NCI-H524 treated with DMSO at 0.1 percent for 48 hours (cell line): ENCODE measurements at places on chromosomes 1 and 21.
A peak's percentile ranks its signal among the peaks of the same experiment; 100 is the strongest.

DNA sequence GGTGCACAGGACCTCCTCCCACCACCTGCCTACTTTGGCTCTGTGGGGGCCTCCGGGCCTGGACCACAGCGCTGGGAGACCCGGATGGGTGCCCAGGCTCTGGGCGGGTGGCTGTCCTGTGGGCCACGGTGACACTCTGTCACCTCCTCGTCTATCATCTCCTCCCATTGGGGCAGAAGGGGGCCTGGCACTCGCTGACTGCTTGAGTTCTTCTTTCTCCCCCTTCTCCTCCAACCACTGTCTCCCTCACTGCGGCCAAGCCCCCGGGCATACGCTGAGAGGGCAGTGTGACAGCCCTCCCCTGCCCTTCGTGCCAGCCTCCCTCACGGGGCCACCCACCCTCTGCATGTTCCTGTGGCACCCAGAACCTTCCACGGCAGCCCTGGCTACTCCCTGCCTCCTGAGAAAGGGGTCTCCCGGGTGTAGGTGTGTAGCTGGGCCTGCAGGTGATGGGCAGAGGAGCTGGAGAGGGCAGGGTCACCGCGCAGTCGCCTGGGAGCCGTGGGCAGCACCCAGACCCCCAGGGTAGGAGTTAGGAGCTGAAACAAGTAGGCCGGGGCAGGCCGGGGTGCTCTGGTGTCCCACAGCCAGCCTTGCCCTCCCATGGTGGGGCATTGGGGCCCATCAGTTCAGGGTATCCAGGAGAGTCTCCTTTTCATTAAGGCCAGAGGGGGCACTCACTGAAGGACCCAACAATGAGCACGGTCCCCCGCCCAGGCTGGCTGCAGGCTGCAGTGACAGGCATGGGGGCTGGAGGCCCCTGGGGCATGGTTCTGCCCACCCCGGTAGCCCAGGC is 9.2 kb upstream of the ARF1 start:
- no peak for DNase-seq

- no peak for DNase-seq
These were observed 56.1 kb downstream of the NTPCR start for GRCh38 chr1:233006541-233006973.

DNA sequence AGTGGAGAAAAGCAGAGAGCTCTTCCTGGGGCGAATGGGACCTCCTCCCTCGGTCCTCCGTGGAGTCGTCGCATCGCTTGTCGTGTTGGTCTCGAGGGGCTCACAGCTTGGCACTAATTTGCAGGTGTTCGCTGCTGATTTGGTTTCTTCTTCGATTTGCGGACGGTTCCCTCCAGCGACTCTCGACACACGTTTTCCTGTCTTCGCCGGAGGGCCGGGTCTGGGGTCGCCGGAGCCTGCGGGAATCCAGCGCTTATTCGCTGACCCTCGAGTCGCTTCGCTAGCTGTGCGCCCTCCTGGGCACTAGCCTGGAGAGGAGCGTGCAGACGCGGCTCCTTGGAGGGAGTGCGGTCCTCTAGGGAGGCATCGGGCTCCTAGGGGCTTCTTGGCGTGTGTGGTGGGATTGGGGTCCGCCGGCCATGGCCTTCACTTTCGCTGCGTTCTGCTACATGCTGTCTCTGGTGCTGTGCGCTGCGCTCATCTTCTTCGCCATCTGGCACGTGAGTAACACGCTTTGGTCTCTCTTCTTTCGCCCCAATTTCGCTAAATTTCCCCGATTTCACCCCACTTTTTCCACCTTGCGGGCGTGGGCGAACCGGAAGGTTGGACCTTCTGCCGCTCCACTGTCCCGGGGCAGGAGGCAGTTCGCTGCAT is 766 bp downstream of the CNIH3 start:
- DNase-seq = no peak

DNA sequence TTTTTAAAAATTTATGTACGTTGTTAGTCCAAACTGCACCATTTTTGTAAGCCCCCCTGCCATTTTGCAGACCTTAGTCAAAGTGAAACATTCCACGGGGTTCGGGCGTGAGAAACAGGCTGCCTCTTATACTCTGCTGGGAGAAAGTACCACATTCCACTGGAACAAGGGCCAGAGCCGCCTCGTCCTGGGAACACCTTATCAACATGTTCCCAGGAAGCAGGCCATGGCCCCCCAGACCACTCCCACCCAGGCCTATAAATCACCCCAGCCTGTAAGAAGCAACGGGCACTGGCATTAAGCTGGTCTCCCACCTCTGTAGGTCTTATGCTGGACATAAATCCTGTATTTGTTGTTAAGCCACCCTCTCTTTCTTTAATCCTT is 854 bp upstream of the ZRANB2 start:
- no peak for DNase-seq

GRCh38 chr1:203320591-203321272 is 15.4 kb downstream of the BTG2 start:
- peak; percentile 66 for DNase-seq

GRCh38 chr1:212433577-212434462 is 1.1 kb downstream of the NENF start:
- DNase-seq = no peak

DNA sequence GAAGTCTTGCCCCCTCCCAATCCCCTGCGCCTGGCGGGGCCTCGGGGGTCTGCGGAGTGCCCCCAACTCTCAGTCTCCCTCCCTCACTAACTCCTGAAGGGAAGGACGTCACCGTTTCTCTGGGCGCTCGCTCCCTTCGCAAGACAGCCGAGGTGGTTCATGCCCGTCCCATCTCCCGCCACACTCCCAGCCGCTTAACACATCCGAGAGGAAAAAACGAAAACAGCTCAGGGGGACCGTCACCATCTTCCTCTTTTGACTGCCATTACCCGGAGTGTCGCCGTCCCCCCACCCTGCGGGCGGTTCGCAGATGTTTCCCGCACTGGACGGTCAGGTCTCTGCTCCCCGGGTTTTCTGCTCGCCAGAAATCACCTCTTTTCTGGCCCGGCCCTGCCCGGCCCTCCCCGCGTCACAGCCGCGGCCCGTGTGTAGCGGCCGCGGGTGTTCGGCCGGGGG is 532 bp downstream of the ERO1B start:
- peak; percentile 6 for DNase-seq

DNA sequence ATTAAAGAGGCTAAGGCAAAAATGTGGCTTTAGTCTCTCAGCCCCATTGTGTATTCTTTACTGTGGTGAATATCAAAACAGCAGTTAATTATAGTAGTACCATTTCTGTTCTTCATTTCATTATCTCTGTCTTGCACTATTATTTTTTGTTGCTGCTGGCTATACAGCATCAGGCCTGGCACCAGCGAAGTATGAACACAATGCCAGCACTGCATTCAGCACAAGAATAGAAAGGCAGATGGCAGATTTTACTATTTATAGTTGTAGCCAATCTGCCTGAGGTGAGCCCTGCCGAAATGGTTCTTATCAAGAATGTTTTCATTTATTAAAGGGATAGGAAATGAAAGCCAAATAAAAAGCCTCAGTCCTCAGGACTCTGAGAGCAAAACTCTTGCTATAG is 72.1 kb downstream of the GPR52 start:
- DNase-seq = no peak

DNA sequence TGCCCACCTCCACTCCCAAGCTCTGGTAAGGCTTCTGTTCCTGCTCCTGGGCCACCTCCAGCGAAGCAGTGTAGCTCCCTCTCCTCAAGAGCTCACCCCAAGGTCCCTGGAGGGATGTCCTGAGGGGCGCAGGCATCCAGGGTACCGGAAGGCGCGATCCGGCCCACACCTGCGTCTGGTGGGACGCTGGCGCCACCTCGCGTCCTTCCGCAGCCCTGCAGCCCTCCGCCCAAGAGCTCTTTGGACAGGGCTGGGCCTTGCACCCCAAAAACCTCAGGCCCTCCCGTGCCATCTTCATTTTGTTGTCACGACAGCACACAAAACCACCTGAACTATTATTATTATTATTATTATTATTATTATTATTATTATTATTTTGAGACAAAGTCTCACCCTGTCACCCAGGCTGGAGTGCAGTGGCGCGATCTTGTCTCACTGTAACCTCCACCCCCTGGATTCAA is 49.2 kb upstream of the PAX7 start:
- DNase-seq = no peak

DNA sequence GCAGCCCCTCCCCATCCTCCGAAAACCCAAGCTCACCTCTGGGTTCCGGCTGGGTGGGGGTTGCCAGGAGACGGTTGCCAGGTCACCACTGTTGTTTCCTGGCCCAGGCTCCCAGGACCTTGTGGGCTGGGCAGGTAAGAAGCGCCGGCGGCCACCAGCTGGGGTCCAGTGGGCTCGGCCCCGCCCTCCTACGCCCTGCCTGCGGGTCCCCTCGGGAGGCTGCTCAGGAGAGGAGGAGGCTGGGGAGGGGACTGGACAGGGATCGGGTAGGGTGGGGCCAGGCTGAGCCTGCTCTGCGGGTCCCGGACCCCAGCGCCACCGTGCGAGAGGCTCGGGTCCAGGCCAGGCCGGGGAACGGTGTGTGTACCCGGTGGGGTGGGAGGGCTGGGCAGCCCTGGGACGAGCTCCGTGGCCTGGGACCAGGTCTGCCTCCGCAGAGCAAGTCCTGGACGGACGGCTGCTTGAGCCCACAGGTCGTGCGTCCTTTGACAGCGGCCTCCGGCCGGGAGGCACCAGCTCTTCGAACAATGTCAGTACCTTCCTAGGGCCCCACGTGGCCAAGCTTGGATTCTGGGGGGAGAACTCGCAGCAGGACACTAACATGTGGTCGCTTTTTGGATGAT is at the start of gene TTLL10:
Gene TTLL10, plus strand, starts transcription at position 88 of the 623 bp plus-strand sequence. CDS start 5,336 bp downstream, outside the sequence.
- no peak for DNase-seq

DNA sequence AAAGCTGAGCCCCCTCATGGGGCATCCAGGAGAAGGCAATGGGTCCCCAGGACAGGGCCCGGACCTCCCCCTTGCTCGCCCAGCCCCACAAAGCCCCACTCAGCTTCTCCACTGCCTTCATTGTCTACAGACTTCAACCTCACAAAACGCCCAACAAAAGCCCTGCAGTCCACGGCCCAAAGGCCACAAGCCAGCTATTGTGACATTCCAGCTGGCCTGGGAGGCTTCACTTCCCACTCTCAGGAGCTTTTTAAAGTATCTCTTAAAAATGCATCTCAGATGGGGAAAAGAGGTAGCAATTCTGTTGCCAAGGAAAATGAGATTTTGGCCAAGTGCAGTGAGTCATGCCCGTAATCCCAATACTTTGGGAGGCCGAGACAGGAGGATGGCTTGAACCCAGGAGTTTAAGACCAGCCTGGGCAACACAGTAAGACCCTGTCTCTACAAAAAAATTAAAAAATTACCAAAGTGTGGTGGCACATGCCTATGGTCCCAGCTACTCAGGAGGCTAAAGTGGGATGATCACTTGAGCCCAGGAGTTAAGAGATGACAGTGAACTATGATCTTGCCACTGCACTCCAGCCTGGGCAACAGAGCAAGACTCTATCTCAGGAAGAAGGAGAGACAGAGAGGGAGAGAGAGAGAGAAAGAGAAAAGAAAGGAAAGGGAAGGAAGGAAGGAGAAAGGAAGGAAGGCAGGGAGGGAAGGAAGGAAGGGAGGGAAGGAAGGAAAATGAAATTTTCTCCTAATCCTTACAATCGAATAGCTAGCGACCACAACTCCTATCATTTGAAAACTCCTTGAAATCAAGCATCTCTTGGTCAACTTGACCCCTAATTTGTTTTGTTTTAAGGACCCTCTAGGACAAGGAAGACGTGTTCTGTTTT is 31.4 kb upstream of the TARDBP start:
- DNase-seq = no peak

DNA sequence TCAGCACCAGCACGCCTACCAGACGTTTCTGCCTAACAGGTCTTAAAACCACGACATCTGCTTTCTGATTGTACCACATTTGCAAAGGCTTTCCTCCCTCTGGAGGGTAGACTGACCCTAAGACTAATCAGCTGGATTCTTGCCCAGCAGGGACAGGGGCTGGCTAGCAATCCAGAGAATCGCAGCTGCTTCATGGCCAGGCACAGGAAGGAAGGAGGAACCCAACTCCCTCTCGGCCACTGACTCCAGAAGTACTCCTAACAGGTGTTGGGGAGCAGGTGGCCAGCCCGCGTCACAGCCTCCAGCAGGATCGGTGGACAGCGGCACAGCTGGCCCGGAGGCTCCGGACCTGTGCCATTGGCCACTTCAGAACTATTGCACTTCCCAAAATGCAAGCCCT is 180.8 kb downstream of the NPHP4 start:
- peak; percentile 37 for DNase-seq

DNA sequence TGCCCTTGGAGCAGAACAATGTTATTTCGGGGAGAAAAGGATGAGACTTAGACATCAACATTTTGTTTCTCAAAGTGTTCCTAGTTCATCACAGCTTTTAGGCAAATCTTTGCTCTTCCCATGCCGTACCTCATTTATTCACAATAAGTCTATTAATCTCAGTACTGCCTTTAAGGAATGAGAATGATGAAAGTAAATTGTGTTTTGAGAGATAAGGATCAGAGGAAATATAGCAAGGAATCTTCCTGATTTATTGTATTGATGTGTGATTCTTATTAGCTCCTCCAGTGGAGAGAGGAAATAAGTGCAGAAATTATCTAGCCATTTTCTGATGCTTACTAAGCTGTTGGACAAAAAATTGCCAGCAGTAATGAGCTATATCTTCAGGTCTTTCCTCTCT is 2.0 kb downstream of the POLR3C start:
- no peak for DNase-seq

- no peak for DNase-seq
These were observed 31.9 kb downstream of the PRDM15 start for GRCh38 chr21:41847066-41847804.

GRCh38 chr1:67636146-67636545 is 48.9 kb upstream of the GADD45A start:
- DNase-seq = no peak

- no peak for DNase-seq
These were observed 13.2 kb upstream of the NPHP4 start for GRCh38 chr1:6005276-6005917.

GRCh38 chr1:232635778-232636356 is 5.9 kb upstream of the SIPA1L2 start:
- DNase-seq = no peak

DNA sequence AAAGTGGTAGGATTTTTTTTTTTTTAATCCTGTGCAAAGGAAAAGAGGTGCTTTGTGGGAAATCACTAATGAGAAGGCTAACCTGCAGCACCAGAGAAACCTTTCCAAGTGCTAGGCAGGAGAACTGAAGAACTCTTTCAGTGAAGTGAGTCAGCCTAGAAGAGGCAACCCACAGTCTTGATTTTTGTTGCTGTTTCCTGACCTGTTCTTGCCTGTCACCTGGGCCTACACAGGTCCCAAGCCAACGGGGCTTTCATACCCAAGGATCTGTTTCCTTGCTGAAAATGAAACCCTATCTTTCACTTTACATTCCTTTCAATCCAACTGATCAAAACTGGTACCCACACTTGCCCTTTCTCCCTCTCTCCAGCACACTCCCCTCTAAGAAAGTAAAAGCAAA is 7.1 kb upstream of the IKBKE start:
- DNase-seq = no peak

DNA sequence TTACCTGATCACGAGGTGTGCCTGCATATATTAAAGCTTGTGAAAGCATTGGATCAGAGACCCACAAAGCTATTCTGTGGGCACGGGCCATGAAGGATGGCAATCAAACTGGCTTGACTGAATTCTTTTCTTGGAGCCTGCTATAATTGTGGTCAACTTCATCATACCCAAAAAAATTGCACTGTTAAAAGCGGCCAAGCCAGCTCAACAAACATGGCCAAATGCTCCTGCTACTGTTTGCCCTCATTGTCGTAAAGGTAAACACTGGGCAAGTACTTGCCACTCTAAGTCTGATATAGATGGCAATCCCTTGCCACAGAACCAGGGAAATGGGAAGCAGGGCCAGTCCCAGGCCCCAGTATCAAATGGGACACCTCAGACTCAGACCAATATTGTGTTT is 6.6 kb upstream of the GSTM5 start:
- DNase-seq = no peak

GRCh38 chr1:94154989-94155388 is 34.0 kb upstream of the ABCA4 start:
- DNase-seq = no peak

- DNase-seq = no peak
These were observed 164.4 kb upstream of the GORAB start for GRCh38 chr1:170367615-170368014.
